ACHN (cell line): ENCODE measurements at places on chromosomes 2 and 18.

GRCh38 chr2:47990503-47990902 lies 84.2 kb upstream of the FBXO11 start:
- DNase-seq = no peak

- DNase-seq = no peak
Measured at GRCh38 chr2:19559596-19560240, 201.3 kb upstream of the OSR1 start.

GRCh38 chr2:227606476-227606875 lies 7.8 kb downstream of the SCYGR2 start:
- DNase-seq = no peak

DNA sequence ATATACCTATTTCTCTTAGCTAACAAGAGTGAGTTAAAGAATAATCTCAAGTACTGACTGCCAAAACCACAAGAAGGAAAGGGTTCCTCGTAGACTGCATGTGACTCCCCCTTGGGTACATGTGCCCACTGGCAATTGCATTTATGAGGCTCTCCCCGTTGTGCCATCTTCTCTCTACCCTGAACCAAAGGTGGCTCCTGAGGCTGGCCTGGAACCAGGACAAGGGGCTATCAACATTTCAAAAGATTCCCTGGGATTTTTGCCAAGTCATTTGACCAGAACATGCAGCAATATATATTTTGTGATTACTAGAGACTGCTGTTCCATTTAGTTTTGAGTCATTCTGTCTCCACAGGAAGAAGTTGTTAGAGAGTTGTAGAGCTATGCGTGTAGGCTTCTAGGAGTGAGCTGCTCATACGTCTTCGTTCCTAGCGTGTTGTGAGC lies 45.8 kb downstream of the LAMA3 start:
- DNase-seq = peak; percentile 90

DNA sequence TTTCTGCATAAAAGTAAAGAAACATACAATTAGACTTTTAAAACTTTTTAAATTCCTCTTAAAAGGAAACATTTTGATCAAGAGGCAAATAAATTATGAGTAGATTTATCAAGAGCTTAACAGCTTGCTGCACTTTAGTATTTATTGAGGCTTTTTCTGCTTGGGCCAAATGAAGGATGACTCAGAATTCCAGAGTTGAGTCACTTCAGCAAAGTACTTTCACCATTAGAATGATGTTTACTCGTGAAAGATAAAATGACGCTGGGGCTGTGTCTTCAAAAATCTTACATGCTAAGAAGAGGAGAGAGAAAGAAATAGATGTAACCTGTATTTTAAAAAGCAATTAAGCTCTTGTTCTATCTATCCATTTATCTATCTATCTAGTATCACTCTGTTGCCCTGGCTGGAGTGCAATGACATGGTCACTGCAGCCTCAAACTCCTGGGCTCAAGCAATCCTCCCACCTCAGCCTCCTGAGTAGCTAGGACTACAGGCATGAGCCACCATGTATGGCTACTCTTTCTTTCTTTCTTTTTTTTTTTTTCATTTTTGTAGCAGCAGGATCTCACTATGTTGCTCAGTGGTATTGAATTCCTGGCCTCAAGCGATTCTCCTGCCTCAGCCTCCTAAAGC lies 75.3 kb upstream of the RIOK3 start:
- DNase-seq = peak; percentile 66

GRCh38 chr2:212712991-212713390 lies 174.4 kb upstream of the ERBB4 start:
- no peak for DNase-seq

DNA sequence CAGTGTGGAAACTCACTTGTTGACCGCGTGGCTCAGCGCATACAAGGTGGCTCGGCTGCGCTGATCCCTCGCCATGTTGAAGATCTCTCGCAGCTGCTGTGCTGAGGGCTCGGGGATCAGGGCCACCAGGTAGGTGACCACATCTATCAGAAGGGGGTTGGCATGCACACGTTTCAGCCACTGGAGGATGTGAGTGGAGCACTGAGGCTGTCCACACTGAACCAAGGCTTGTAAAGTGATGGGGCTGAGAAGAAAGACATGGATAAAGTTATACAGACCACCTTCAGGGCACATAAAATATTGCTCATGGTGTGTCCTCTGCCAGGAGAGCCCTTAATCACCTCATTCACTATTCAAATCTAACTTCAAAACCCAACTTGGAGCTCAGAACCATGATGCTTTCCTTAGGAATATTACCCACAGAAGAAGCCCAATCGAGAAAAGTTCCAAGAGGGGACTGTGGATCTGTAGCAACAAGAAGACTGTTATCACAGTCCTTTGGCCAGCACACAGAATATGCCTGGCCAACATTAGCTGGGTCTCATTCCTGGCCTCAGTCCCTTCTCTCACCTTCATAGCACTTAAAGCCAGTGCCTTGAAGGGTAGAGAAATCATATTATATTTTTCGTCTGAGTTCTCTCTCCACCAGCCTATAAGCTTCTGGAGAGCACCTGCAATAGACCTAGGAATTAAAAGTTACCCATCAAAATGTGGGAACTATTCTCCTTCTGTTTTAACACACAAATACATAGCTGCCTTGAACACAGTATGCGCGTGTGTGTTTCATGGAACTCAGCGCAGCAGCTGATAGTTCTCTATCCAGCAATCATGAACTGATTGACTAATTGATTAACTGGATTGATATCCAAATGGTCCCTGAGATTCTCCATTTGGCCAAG lies 11.3 kb downstream of the APOB start:
- no peak for DNase-seq

DNA sequence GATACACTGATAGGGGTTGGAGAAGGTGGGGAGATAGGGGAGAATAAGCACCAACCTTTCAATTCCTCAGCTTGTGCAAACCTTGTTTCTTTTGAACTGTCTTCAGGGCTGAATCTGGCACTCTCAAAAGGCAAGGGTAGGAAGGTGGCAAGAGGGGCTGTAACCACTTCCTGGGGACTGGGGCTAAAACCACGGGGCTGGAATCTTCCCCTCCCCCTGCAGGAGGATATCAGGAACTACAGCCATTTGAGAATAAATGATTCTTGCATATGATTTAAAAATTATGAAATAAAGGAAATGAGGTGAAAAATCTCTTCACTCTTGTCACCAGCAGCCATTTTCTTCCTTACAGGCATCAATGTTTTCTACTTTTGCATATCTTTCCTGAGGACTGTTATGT lies 50.8 kb downstream of the ATOH8 start:
- peak; percentile 37 for DNase-seq
